ENCODE measurements at places on chromosomes 2 and 18.

DNA sequence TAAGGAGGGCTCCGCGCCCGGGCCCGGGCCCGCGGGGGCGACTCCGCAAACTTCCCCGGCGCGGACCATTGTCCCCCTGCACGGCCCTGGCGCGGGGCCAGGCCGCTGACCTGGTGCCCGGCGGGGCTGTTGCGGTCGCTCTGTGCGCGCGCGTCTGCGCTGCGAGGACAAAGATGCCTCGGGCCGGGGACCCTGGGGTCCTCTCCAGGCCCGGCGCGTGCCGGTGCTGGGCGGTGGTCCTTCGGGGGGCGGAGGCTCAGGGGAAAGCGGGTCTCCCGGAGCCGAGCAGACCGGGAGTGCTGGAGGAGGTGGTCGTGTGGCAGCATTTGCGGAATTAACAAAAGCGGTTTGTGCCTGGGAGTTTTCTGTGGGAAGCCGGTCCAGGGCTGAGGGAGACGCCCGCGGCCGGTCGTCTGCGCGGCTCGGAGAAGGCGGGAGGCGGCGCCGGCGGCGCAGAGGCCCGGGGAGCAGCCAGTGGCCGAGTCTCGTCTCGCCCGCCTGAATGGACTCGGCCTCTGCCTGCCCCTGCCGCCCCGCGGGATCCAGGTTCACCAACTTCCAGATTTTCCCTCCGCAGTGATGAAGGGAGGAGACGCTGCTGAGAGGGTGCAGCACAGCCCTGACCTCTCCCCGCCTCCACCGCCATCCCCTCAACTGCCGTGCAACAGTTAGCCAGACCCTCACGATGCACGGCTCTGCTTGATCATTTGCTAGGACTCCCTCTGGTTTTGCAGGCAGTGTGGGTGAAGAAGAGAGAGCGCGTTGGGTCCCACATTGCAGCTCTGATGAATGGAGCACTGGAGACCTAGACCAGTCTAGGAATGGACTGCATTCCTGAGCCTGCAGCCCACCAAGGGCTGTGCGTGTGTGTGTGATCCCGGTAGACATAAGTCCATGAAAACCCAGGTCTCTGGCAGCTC lies 705 bp downstream of the EFR3B start:
- DNase-seq = peak; percentile 34

DNA sequence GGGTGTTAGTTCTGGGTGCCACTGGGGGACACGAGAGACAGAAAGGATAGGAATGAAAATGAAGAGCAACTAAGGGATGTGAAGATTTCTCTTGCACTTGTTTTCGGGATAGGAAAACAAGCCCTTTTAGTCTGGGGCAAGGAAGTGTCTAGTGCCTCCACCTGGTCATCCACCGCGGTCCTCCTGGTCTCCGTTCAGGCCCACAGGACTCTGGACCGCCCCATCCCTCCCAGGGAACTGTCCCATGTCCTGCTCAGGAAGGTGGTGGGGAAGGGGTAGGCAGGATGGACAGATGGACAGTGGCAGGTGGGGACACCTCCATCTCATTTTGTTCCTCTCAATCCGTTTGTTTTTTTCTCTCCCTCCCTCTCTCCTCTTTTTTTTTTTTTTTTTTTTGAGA lies 45.9 kb downstream of the AGAP1 start:
- DNase-seq = no peak

DNA sequence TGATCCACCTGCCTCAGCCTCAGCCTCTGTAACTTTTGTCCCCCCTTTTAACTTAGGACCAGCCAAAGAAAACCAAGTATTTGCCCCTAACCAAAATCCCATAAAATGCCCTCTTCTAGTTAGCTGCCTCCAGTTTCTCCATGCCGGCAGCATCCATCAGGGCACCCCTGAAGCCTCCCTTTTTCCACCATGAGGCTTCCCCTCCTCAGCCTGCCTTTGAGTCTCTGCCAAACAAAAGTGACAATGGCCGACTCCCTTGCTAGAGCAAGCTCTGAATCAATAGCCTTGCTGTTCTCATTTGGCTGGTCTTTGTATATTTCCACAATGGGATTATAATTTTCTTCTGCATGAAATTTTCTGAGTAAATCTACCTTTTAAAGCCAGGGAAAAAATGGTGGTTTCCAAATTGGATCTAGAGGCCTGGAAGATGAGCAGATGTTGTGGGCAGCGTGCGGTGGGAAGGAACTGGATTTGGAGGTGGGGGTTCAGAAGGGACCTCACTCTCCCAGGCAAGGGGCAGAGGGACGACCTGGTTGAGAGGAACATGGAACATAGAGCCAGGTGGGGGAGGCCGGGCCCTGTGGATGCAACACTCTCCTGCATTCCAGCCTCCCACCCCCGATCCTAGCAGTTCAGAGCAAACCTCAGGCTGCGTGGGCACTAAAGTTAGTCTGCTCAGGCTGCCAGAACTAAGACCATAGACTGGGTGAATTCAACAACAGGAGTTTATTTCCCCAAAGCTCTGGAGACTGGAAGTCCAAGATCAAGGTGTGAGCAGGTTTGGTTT lies 80.6 kb downstream of the HS6ST1 start:
- DNase-seq = no peak

GRCh38 chr2:73979686-73980085 lies 5.0 kb upstream of the TET3 start:
- DNase-seq = no peak

DNA sequence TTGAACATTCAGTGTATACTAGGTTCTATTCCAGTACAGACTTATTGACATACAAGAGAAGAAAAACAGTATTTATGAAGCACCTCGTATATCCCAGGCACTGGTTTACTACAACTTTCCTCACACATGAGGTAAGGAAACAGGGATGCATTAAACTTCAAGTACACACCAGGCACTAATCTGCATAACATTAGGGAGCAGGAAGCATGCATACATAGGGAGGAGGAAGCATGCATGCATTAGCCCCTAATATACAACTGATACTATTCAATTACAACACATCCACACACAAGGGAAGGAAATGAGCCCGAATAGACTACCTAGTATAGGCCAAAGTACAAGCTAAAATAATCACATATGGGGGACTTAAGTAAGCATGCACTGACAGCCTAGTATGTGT lies 525.3 kb downstream of the SUCLG1 start:
- DNase-seq = no peak

Measured in tibial artery (tissue), 4 donors.